ENCODE measurements at places on chromosomes 6 and 20. TPM values are rescaled to one million over a fixed set of nuclear protein-coding genes. Genes with fewer than 3 reads are reported as not detected.

DNA sequence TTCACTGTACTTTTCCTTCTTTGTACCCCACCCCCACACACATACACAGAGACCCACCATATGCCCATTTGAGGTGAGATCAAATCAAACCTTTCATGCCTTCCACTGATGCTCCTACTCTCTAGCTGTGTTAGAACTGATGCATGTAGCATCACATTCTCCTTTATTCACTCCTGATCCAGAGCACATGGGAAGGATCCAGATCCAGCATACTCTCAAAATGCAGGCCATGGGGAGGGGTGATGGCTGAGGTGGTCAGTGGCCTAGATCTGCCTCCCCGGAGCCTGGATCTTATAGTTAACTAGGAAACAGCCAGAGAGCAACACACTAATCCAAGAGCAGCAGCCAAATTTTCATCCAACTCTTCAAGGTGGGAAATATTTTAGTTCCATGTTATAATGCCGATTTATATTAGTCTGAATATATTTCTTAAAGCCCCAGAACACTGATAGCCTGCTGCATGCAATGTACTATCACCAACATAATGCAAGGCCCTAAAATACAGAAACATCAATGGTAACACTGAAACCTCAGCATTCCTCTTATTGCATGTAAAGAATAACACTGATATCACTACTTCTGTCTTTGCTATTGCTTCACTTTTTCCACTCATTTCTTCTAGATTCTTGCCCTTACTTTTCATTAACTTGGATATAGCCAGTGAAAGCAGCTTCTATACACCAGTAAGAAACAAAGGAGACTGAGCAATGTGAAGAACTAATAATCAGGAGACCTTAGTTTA lies 126.8 kb upstream of the BEND6 start:
- H3K27ac ChIP-seq = no peak overlapping the region
- H3K4me3 ChIP-seq = no peak overlapping the region
- no peak for DNase-seq
- no peaks in the 10 kb centered on the region for H3K27me3 ChIP-seq
- H3K4me1 ChIP-seq = no peaks in the 10 kb centered on the region
- H3K36me3 ChIP-seq = no peaks in the 10 kb centered on the region

- DNase-seq = no peak
- no peak overlapping the region for H3K27ac ChIP-seq
- H3K4me1 ChIP-seq = peaks cover 10% of the 10 kb centered on the region
- peaks cover 2% of the 10 kb centered on the region for H3K36me3 ChIP-seq
- H3K27me3 ChIP-seq = no peaks in the 10 kb centered on the region
Measured at GRCh38 chr6:89386917-89387491, 25.1 kb downstream of the RRAGD start.

- peaks cover 23% of the 10 kb centered on the region for H3K27me3 ChIP-seq
- no peak overlapping the region for H3K4me3 ChIP-seq
- H3K36me3 ChIP-seq = no peaks in the 10 kb centered on the region
- H3K27ac ChIP-seq = no peak overlapping the region
- peaks cover 4% of the 10 kb centered on the region for H3K4me1 ChIP-seq
Measured at GRCh38 chr20:26209171-26209941, 512.7 kb upstream of the ZNF337 start.

DNA sequence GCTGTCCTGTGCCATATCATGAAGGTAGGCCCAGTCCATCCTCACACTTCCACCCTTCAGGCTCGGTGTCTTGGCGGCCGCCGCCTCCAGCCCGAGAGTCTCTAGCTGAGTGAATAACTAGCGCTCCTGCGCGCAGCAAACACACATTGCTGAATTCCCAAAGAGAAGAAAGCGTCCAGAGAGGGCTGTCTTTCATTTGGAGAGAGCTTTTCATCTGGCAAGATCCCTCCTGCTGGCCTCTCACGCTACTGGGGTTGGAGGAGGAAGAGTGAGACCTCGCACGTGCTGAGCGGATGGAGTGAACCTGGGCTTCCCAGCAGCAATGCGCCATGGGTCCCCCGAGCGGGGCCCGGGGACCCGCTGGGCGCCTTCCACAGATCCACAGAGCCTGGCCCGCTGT lies 73.2 kb downstream of the NCR2 start:
- peaks cover 72% of the 10 kb centered on the region for H3K27me3 ChIP-seq
- H3K4me3 ChIP-seq = no peak overlapping the region
- no peaks in the 10 kb centered on the region for H3K36me3 ChIP-seq
- DNase-seq = peak; percentile 80
- peaks cover 43% of the 10 kb centered on the region for H3K4me1 ChIP-seq
- H3K27ac ChIP-seq = peak overlapping the region; percentile 29

DNA sequence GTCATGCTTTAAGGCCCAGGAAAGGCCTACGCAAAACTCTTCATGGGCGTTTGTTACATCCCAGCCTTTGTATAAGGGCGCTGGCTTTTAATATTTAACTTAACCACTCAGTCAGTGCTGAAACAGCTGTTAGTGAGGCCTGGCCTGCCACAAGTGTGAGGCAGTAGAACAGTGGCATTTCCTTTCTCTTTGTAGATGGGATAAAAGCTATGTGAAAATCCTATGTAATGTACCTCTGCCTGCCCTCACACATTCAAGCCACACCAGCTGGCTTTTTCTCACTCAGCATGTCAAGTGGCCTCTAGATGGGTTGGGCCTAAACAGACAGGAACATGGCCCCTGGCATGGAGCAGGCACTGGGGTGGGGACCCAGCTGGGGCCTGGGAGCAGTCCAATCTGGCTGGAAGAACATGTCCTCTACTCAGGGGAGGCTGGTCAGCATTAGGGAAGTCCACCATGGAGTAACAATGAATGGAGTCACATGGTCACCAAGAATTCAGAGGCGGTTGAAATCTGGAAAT lies 20.7 kb downstream of the CGA start:
- H3K4me1 ChIP-seq = no peaks in the 10 kb centered on the region
- no peaks in the 10 kb centered on the region for H3K36me3 ChIP-seq
- no peak overlapping the region for H3K4me3 ChIP-seq
- peaks cover 2% of the 10 kb centered on the region for H3K27me3 ChIP-seq
- peak; percentile 5 for DNase-seq

DNA sequence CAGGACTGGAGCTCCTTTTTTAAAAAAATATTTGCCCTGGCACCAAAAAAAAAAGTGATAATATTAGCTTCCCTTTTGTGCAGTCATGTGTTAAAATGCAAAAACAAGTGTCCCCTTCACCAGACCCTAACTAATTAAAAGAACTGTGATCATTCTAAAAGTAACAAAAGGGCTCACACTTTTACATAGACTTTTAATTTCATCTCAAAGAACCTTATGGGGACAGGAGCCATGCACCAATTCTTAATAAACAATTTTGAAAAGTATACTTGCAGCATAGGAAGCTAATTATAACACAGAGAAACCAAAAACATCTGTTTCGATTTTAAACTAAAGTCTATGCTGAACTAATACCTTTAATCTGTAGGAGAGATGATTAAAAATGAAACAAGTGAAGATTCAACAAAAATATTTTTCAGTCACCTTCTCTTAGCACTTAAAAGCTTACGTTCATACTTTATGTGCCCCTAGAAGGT lies 17.3 kb downstream of the STX7 start:
- no peaks in the 10 kb centered on the region for H3K27me3 ChIP-seq
- peaks cover 2% of the 10 kb centered on the region for H3K36me3 ChIP-seq
- peaks cover 2% of the 10 kb centered on the region for H3K4me1 ChIP-seq
- H3K4me3 ChIP-seq = no peak overlapping the region

DNA sequence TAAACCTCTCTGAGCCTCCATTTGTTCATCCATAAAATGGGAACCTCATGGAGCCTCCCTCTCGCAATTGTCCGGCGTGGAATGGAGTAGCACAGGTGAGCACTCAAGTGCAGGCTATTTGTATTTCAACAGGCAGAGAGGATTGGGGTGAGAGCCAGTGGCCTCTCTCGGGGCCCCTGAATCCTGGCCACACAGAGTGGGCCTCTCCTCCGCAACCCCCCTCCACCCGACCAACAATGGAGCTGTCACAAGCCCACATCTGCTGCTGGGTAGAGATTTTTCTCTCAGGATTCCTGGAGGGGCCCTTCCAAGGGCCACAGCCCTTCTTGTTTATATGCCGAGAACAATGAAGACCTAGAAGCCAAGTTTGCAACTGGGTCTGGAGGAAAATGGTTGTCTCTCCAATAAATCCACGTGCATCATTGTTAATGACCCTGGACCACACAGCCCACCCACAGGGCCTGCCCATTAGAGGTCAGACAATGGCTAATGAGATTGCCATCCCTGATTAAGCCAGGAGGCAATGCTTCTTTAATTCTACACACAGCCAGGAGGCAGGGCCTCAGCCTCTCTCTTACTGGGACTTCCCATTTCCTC lies 233.0 kb downstream of the ANKRD60 start:
- peaks cover 12% of the 10 kb centered on the region for H3K27me3 ChIP-seq
- no peaks in the 10 kb centered on the region for H3K36me3 ChIP-seq
- peaks cover 41% of the 10 kb centered on the region for H3K4me1 ChIP-seq
- no peak for DNase-seq
- H3K4me3 ChIP-seq = no peak overlapping the region

The ATP6V1G2 gene
- 1.4 TPM for total RNA-seq

DNA sequence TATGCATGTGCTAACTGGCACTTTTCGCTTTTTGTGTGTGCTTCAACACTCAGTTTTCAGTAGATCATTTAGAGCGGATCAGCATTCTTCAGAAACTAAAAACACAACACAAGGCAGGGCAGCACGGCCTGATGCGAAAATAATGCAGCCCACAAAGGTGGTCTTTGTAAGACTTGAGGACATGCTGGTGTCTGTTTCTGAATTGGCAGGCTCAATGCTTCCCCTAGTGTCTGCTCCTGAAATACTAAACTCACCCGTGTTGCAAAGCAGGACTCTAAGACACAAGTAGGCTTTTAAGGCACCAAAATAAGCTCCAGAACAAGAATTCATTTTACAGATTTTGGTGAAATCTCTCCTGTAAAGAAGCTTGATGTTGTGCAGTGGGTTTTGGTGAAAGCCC lies 676.5 kb downstream of the TENT5A start:
- H3K27me3 ChIP-seq = no peaks in the 10 kb centered on the region
- H3K36me3 ChIP-seq = no peaks in the 10 kb centered on the region
- H3K27ac ChIP-seq = no peak overlapping the region
- no peaks in the 10 kb centered on the region for H3K4me1 ChIP-seq
- DNase-seq = peak; percentile 32

DNA sequence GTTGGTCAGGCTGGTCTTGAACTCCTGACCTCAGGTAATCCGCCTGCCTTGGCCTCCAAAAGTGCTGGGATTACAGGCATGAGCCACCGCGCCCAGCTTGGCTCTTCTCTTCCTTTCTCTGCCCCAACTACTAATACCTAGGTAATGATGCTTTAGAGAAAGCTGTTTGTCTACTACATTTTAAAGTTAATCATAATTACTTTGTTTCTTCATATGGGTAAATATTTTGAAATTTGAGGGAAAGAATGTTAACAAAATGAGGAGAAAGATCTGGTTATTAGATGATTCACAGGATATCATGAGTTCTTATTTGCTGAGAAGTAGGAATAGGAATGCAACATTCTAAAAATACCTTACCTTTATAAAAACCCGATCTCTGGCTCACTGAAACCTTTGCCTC lies 18.4 kb upstream of the PTPRK start:
- no peak overlapping the region for H3K4me3 ChIP-seq
- no peaks in the 10 kb centered on the region for H3K27me3 ChIP-seq
- DNase-seq = no peak
- H3K36me3 ChIP-seq = no peaks in the 10 kb centered on the region
- no peak overlapping the region for H3K27ac ChIP-seq

All from muscle of leg (tissue), 16 donors.